ENCODE measurements at places on chromosomes 12 and 14.
A peak's percentile ranks its signal among the peaks of the same experiment; 100 is the strongest.

DNA sequence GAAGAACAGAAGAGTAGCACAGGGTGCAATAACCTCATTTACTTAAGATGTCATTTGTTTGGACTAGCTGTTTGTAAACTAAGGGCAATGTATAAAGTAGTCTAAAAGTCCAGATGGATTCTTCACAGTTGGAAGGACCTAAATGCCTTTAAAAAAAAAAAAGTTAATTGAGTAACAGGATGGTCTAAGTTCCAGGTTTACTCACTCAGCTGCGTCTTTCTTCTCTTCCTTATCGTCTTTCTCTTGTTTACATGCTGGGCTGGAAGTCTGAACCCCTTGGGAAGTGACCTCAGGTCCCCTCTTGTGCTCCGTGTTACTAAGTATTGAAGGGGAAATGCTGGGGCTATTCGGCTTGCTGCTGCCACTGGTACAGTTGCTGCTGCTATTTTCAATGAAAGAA is 82.5 kb downstream of the SH2B3 start:
- DNase-seq = no peak

- DNase-seq = peak; percentile 91
These were observed 15.1 kb downstream of the LRTM2 start for GRCh38 chr12:1835211-1836131.

DNA sequence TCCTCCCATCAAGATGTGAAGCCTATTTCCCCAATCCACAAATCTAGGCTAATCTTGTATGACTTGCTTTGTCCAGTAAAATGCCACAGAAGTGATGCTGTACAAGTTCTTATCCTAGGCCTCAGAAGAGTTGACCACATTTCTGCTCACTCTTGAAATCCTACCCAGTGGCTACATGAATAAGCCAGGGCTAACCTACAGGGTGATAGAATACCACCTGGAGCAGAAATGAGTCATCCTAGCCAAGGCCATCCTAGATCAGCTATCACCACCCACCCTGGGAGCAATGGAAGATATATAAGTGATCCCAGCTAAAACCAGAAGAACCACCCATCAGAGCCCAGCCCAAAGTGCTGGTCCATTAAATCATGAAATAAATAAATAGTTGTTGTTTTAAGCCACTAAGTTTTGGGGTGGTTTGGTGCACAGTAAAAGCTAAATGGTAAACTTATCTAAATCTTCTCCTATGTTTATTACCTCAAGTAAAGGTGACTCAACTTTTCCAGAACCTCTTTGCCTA is 105.1 kb downstream of the RPS29 start:
- DNase-seq = no peak

DNA sequence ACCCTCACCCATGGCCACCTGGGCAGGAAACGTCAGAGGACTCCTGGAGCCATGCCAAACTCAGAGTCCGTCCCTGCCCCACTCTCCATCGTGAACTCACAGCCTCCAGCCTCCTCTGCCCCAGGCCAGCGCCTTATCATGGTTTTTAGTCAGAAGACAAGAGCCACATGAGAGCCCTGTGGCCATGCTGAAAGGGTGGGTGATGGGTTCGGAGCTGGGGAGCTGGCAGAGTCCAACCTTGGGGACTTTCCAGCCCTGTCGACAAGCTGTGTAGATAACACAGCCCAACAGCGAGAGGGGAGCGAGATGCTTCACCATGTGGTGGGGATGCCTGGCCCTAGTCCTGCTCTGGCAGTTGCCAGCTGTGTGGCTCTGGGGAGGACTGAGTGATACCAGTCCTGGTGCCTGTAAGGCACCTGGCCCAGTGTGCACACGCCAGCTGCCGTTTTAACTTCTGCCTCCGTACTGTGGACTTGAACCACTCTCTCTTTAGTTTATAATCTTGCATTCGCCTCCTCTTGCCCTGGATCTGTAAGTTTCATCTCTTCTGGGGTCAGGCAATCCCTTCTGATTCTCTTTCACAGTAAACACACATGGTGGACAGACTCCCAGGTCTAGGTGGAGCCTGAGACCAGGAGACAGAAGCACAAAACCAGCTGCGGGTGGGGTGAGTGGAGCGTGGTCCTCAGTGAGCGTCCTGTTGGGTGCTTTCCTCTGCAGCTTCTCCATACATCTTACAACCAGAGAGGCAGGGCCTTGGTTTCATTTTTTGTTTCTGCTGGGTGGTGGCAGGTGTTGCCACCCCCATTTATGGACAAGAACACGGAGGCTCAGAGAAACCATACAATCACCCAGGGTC is 55.3 kb downstream of the RIN3 start:
- DNase-seq = no peak

DNA sequence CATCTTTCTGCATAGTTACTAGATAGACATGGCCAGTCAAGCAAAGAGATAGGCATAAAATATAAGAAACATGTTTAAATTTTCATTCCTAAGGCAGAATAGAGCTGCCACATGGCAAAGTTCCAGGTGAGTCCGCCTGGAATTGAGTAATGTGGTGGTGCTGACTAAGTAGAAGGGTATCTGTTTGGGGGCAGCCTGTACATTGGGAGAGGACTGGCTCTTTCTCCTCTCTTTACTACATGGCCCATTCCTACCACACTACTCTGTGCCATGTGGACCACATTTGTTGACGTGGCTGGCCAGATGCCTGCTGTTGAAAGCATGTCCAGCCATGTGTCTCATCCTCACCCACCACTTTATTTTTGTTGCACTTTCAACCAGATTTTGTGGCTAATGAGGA is 354.0 kb downstream of the ETNK1 start:
- no peak for DNase-seq

DNA sequence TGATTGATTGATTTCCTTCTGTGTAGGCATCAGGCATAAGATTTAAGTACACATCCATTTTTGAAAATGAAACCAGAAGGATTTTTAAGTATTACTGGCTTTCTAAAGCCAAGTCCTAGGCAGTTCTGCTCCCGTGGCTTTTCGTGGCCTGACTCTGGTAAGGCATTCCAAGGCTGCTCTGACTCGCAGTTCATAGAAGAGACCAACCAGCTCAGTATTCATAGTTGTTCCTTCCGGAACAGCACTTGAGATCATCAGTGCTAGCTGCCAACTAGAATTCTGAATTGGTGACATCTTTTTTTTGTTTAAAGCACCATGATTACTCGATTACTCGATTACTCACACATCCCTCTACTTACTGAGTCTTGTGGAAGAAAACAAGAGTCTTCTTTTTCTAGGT is 25.9 kb downstream of the SUDS3 start:
- DNase-seq = no peak

- DNase-seq = no peak
These were observed 48.9 kb downstream of the DYRK2 start for GRCh38 chr12:67697443-67697842.

GRCh38 chr14:68824517-68825347 is 31.9 kb upstream of the ZFP36L1 start:
- DNase-seq = peak; percentile 19

DNA sequence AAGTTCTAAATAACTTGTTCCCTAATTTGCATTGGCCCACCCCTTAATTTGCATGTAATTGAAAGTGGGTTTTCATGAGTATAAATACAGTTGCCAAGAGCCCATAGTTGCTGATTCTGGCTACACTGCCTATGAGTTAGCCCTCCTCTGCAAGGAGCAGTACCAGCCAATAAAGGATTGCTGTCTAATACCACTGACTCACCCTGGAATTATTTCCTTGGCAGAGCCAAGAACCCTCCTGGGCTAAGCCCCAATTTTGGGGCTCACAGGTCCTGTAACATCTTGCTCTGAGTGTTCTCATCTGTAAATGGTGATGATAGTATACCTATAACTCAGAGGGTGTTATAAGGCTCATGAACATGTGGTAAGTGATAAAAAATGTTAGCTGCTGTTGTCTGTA is 6.8 kb downstream of the TTC8 start:
- DNase-seq = no peak

- no peak for DNase-seq
These were observed 173.5 kb downstream of the ANO6 start for GRCh38 chr12:45389426-45389825.

- DNase-seq = no peak
These were observed 11.4 kb upstream of the BCAT1 start for GRCh38 chr12:24960222-24960855.

DNA sequence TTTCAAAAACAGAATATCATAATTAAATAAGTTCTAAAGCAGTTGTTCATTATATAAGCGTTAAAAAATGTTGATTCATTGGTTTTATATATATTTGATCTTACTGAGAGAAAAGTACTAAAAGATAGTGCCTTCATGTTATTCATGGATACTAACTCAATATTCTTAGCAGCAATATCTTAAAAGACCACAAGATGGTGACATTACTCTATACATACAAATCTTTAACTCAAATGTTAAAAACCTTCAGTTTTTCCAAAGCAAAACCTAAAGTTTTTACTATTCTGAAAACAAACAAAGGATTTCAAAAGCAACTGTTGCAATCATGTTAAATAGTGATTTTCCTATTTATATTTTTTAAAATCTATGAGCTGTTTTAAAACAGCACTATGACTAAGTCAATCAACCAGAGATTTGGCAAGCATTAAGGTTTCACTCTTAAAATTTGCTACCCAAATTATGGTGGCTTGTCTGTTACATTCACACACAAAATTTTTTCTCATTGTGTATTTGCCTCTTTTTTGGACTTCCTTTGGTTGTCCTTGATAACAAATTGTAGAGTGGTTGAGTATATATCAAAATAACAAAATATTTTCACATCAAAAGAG is 50.1 kb upstream of the RERGL start:
- DNase-seq = peak; percentile 20
